Activated CD4-positive, alpha-beta T cell treated with anti-CD3 and anti-CD28 coated beads, Interleukin-2, amount 10 ng/mL, durations not matched to agents 7 days and 5 days (primary cell): ENCODE measurements at places on chromosomes 11 and 22. TPM values are rescaled to one million over a fixed set of nuclear protein-coding genes. Genes with fewer than 3 reads are reported as not detected.
A peak's percentile ranks its signal among the peaks of the same experiment; 100 is the strongest.

The DUSP8 gene
- total RNA-seq = 0.22 TPM

The FGF19 gene
- total RNA-seq = not detected

The GLYAT gene
- not detected for total RNA-seq

DNA sequence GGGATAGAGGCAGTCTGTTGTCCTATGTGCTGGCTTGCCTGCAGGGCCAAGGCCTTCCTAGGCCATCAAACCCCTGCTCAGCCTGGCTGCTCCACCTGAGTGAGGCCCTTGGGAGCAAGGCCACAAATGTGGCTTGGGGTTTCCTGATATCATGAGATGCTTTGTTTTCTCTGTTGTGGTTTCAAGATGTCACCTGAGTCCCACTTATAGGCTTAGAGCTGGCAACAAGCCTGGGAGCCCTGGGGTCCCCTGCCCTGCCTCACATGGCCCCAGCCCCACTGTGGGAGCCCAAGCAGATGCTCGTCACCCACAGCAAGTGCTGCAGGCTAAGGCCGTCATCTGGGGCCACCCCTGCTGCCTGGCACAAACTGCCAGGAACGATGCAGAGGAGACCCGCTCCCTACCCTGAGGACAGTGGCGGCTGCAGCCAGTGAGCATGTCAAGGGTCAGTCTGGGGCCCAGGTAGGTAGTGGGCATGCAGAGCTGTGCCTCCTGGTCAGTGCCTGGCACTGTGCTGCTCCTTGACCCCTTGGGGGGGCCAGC, 75.4 kb upstream of the KCNQ1OT1 start:
- H3K4me1 ChIP-seq = peaks cover 17% of the 10 kb centered on the region
- H3K4me3 ChIP-seq = no peak overlapping the region
- DNase-seq = peak; percentile 33
- H3K27me3 ChIP-seq = no peaks in the 10 kb centered on the region

- H3K36me3 ChIP-seq = no peaks in the 10 kb centered on the region
- DNase-seq = no peak
- peaks cover 10% of the 10 kb centered on the region for H3K27me3 ChIP-seq
Measured at GRCh38 chr11:76408171-76408965, 27.2 kb downstream of the GVQW3 start.

GRCh38 chr11:372809-373715, 3.8 kb downstream of the B4GALNT4 start:
- DNase-seq = no peak
- peaks cover 10% of the 10 kb centered on the region for H3K4me1 ChIP-seq
- peaks cover 21% of the 10 kb centered on the region for H3K27me3 ChIP-seq
- peaks cover 5% of the 10 kb centered on the region for H3K36me3 ChIP-seq
- no peak overlapping the region for H3K4me3 ChIP-seq
- H3K27ac ChIP-seq = no peak overlapping the region

GRCh38 chr11:133946541-133947318, 10.0 kb downstream of the IGSF9B start:
- H3K4me1 ChIP-seq = peaks cover 93% of the 10 kb centered on the region
- H3K27ac ChIP-seq = peak overlapping the region; percentile 96
- peak; percentile 58 for DNase-seq
- H3K4me3 ChIP-seq = peak overlapping the region; percentile 88
- H3K36me3 ChIP-seq = peaks cover 50% of the 10 kb centered on the region
- no peaks in the 10 kb centered on the region for H3K27me3 ChIP-seq

DNA sequence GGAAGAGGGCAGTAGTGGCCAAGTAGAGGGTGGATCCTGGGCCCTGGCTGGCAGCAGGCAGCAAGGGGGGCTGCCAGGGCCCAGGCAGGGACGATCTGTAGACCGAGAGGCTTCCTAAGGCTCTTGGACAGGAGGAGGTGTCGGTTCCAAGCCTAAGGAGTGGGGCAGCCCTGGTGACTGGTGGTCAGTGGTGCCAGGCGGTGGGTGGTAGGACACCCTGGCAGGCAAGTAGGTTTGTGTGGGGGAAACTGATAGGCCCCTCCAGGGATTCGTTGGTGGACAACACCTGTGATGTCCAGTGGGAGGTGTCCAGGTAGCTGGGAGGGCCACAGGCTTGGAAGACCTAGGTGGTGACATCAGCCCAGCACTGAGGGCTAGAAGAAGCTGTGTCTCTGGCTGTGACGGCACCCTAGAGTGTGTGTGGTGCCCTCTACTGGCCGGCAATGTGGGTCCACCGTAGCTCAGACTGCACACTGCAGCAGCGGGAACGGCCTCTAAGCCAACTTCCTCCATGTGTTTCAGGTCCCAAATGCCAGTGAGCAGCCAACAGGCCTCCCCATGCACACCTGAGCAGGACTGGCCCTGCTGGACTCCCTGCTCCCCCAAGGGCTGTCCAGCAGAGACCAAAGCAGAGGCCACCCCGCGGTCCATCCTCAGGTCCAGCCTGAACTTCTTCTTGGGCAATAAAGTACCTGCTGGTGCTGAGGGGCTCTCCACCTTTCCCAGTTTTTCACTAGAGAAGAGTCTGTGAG, 9.4 kb upstream of the SAMM50 start:
- DNase-seq = peak; percentile 76
- H3K36me3 ChIP-seq = no peaks in the 10 kb centered on the region
- peaks cover 4% of the 10 kb centered on the region for H3K27me3 ChIP-seq
- no peak overlapping the region for H3K4me3 ChIP-seq

DNA sequence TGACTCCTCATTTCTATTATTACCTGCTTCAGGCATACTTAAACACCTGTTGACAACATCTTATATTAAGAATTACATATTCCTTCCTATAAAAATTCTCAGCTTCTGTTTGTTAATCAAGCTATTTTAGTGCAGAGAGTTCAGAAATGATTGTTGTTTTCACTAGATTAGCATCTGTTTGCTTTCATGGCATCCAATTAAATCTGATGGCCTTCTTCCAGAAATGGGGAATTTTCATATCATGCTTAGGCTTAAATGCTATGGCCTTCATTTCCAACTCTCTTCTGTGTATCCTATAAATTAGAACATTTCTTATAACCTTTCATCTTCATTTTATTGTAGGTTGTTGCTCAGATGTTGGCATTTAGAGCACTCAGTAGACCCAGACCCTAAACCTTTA, 180.0 kb downstream of the WNT11 start:
- no peak overlapping the region for H3K4me3 ChIP-seq
- peaks cover 6% of the 10 kb centered on the region for H3K4me1 ChIP-seq
- DNase-seq = no peak
- H3K27me3 ChIP-seq = no peaks in the 10 kb centered on the region

DNA sequence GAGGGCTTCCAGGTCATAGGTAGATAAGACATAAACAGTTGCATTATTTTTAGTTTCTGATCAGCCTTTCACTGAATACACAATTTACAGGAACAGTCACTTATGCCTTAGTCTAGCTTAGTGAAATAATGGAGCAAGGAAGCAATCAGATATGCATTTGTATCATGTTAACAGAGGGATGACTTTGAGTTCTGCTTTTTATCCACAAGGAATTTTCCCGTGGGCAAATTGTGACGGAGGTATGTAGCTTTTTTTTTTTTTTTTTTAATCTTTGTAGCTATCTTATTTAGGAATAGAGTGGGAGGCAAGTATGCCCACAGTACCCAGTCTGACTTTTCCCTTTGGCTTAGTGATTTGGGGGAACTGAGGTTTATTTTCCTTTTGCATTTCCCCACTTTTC, 3.4 kb upstream of the NLRP10 start:
- no peaks in the 10 kb centered on the region for H3K4me1 ChIP-seq
- DNase-seq = no peak
- peaks cover 5% of the 10 kb centered on the region for H3K27me3 ChIP-seq
- H3K27ac ChIP-seq = no peak overlapping the region

GRCh38 chr11:16505481-16505880, 149.1 kb upstream of the SOX6 start:
- no peak for DNase-seq
- H3K27me3 ChIP-seq = no peaks in the 10 kb centered on the region
- no peak overlapping the region for H3K4me3 ChIP-seq
- H3K36me3 ChIP-seq = no peaks in the 10 kb centered on the region

DNA sequence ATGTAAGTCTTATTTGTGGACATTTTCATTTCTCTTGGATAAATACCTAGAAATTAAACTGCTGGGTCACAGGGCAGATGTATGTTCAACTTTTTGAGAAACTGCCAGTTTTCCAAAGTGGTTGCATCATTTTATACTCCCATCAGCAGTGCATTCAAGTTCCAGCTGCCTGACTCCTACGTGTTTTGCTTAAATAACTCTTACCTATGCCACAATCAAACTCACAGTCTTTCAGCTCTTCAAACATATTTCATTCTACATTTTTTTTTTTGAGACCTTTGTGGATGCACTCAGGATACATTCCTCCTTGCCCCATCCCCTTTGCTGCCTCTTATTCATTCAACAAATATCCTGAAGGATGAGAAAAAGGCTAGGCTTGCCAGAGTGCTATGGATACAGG, 9.2 kb downstream of the TCF20 start:
- peaks cover 79% of the 10 kb centered on the region for H3K4me1 ChIP-seq
- H3K4me3 ChIP-seq = no peak overlapping the region
- no peak for DNase-seq
- peaks cover 4% of the 10 kb centered on the region for H3K36me3 ChIP-seq
- no peaks in the 10 kb centered on the region for H3K27me3 ChIP-seq
- no peak overlapping the region for H3K27ac ChIP-seq

GRCh38 chr11:62193952-62194351, 3.9 kb downstream of the SCGB1D1 start:
- H3K4me3 ChIP-seq = no peak overlapping the region
- DNase-seq = no peak
- H3K27ac ChIP-seq = no peak overlapping the region
